ENCODE measurements at places on chromosomes 11 and 22. TPM values are rescaled to one million over a fixed set of nuclear protein-coding genes. Genes with fewer than 3 reads are reported as not detected.

Gene SEC14L2
- 7.4 TPM for total RNA-seq

Gene MMP12
- not detected for total RNA-seq

Gene BTG4
- not detected for total RNA-seq

Gene RFPL2
- 2.0 TPM for total RNA-seq

Gene TRPM5
- total RNA-seq, result not detected

Gene FOSL1
- 4.5 TPM for total RNA-seq

- no peak for DNase-seq
Observed at GRCh38 chr11:95708681-95709080, 80.9 kb downstream of the FAM76B start.

- DNase-seq, result no peak
Observed at GRCh38 chr11:12467610-12468009, 90.2 kb downstream of the PARVA start.

DNA sequence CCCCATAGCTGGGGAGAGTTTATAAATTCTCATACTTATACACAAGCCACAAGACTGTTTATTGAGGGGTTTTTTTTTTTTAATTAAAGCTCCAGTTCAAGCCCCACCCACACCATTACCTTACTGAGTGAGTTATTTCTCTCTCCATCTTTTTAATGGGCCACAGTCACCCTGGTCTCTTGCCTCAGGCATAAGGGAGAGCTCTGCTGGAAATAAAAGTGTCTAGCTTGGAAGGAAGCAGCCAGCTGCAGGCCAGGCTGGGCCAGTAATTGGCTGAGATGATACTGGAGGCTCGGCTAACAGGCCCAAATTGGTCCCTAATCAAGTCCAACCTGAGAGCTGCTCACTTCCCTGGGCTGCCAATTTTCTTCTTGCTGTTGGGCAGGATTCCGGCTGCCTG is 174.1 kb downstream of the INSC start:
- DNase-seq, result no peak

DNA sequence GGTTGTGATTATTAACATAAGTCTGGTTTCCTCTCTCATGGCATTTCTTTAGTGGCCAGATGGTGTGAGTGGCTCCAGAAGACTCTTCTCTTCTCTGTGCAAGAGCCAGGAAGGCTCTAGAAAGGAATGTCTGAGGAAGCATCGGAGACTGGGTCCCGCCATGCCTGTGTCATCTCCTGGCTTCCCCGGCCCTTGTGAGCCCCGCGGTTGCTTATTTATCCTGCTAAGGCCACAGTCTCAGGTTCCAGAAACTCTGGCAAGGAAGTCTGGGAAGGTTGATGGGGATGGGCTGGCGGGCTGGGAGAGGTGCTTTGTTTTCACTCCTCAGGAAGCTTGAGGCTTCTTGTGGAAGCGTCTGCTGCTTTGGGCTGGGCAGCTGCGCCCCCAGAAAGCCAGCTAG is 18.9 kb downstream of the BCR start:
- no peak for DNase-seq

GRCh38 chr11:66592457-66593302 is at the start of the genes CCDC87 and CCS:
Gene CCDC87, minus strand, starts transcription at chr11:66593063. Its CDS starts 48 bp downstream, at chr11:66593015.
Gene CCS, plus strand, starts transcription at chr11:66593185. Its CDS starts 77 bp downstream, at chr11:66593262.
- peak; percentile 99 for DNase-seq

DNA sequence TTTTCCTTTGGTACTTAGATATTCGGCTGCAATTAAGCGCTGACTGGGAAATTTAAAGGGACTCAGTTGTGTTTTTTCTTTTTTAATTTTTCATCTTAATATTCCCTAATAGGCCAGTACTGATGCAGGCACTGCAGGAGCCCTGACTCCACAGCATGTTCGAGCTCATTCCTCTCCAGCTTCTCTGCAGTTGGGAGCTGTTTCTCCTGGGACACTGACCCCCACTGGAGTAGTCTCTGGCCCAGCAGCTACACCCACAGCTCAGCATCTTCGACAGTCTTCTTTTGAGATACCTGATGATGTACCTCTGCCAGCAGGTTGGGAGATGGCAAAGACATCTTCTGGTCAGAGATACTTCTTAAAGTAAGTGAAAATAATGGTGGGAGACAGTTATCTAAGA is 3.8 kb downstream of the YAP1 start:
- no peak for DNase-seq

DNA sequence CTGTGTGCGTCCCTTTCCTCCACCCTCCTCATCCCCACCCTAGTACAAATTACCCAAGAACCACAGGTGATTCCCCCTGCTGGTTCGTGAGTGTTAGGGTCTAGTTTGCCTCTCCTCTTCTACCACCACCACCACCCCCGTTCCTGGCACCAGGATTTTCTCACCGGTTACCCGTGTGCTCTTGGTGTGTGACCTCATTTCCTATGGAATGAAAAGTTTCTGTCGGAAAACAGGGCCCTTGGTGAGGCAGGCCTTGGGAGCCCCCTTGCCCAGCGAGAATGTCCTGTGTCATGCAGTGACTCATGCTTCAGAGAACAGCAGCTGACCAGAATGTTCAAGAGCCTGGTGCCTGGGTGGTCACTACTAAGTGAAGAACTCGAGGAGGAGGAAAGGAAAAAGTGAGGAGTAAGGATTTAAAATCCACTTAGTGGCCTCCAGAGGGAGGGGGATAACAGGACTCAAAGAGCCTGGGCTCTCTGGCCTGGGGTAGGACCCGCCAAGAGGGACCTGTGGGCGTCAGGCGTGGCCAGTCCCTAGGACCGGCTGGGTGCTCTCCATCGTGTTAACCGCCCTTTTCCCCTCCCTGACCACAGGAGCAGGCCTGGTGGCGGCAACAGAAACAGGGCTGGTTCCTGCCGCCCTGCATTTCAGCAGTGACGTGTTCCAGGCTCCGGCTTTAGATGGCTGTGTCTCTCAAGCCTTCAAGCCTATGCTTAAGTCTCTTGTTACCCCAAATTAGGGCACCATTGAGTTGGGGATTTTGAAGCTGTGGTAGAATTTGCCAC is 30.2 kb downstream of the C22orf31 start:
- no peak for DNase-seq

DNA sequence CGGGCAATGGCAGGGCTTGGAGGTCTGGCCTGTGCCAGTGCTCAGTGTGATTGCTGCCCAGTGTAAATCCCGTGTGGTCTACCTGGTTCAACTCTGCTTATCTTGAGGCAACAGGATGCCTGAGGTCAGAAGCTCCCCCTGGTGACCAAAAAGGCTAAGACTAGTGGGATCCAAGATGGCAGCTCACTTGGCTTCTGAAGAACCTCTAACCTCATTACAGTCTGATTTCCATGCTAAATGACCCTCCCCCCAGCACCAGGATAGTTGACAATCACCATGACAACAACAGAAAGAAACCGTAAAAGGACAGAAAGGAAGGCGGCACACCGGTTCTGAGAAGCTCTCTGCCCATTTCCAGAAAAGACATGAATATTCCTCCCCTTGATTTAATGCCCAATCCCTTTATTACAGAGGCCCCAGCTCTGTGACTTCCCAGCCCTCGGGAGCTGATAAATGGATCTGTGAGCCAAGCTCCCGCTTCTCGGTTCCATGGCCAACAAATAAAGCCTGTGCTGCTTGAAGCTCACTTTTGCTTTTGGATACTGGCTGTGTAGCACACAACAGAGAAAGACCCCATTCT is 398.4 kb downstream of the CTTN start:
- no peak for DNase-seq

GRCh38 chr11:125957618-125958332 is 11.9 kb downstream of the VSIG10L2 start:
- no peak for DNase-seq

- DNase-seq, result no peak
Observed at GRCh38 chr22:27445881-27446280, 355.7 kb downstream of the MN1 start.

GRCh38 chr22:32518381-32518780 is 43.8 kb downstream of the FBXO7 start:
- no peak for DNase-seq

DNA sequence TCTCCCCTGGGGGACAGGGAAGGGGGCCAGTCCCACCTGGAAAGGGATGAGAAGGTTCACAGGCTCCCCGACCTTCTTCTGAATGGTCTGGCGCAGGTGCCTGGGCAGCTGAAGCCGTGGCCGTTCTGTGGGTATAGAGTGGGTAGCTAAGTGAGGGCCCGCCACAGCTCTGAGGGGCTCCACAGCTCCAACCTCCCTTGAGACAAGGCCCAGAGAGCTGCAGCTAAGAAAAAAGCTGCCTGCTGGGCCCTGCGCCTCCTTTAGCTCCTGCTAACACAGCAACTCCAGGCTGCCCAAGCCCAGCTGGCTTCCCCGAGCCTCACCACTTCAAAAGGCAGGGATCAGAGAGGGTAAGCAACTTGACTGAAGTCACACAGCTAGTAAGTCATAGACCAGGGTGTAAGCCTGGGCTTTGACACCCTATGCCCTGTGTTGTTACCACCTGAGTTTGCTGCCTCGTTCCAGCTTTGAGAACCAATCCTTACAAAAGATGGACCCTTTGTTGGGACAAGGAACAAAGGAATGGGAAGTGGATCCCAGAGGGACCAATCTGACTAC is 18.5 kb downstream of the MYBPC3 start:
- no peak for DNase-seq

- no peak for DNase-seq
Observed at GRCh38 chr11:69534166-69534530, 52.7 kb downstream of the LINC01488 start.

- DNase-seq, result no peak
Observed at GRCh38 chr11:12884751-12885318, 124.3 kb upstream of the RASSF10 start.

- DNase-seq, result no peak
Observed at GRCh38 chr11:13280092-13280722, 2.6 kb downstream of the BMAL1 start.

DNA sequence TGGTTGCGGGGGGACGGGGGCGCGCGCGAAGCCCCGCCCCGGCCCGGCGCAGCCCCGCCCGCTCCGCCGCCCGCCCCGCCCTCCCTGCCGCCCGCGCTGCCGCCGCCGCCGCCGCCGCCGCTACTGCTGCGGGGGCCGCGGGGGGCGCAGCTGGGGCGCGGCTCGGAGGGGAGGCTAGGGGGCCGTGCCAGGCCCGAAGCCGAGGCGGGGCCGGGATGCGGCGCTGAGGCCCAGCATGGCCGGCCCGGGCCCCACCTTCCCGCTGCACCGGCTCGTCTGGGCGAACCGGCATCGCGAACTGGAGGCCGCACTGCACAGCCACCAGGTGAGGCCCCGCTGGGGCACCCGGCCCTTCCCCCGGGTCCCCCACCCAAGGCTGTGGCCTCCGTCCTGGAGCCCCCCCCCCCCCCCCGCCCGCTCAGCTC is at the start of gene ANKRD13D:
Gene ANKRD13D (plus strand): TSS at position 78 of the 425 bp plus-strand sequence. CDS start 158 bp downstream, at position 236.
- DNase-seq, result no peak

GRCh38 chr11:33687733-33688479 is 12.7 kb downstream of the C11orf91 start:
- DNase-seq, result no peak

Measured in activated CD4-positive, alpha-beta memory T cell treated with anti-CD3 and anti-CD28 coated beads, Interleukin-2, amount 10 ng/mL, durations not matched to agents 7 days and 5 days (primary cell).